Esophagus muscularis mucosa (tissue), 4 donors: ENCODE measurements at places on chromosomes 16 and 17. TPM values are rescaled to one million over a fixed set of nuclear protein-coding genes. Genes with fewer than 3 reads are reported as not detected.

CES2 gene
- 24.4 TPM for total RNA-seq

DNA sequence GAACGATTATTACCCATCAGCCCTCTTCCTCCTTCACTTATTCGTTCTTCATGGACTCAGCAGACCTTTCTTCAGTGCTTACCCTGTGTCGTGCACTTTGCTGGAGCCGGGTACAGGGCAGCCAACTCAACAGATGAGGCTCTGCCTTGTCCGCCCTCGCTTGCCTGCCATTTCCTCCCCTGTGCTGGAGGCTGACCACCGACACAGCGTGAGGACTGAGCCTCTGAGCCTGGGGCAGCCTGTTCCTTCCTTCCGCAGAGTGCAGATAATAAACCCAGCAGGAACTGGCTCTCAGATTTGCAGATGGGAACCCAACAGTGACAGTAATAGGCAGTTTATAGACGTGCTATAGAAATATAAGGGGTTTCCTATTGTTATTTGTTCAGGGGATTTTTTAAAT lies 7.0 kb upstream of the SLC39A11 start:
- DNase-seq, result no peak
- no peak overlapping the region for H3K27ac ChIP-seq
- no peak overlapping the region for H3K4me3 ChIP-seq
- H3K4me1 ChIP-seq, result no peaks in the 10 kb centered on the region
- no peaks in the 10 kb centered on the region for H3K27me3 ChIP-seq

DNA sequence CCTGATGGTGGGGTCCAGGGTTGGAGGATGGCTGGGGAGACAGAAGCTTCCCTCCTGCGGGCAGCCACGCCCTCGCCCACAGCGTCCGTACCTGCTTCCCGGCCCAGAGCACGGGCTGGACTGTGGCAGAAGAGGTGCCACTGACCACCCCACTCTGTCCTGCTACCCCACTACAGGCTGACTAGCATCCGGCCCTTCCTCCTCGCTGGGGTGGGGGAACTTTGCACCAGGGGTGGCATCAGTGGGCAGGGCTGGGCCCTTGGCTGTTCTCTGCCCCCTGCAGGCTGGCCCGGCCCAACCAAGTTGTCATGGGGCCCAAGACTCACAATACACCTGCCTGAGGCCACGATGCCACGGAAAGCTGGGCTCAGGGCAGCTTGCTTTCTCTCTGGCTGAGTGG lies 73.0 kb downstream of the KLHDC4 start:
- no peaks in the 10 kb centered on the region for H3K27me3 ChIP-seq
- H3K27ac ChIP-seq, result no peak overlapping the region
- H3K36me3 ChIP-seq, result peaks cover 9% of the 10 kb centered on the region
- no peak overlapping the region for H3K4me3 ChIP-seq
- peaks cover 7% of the 10 kb centered on the region for H3K4me1 ChIP-seq

DNA sequence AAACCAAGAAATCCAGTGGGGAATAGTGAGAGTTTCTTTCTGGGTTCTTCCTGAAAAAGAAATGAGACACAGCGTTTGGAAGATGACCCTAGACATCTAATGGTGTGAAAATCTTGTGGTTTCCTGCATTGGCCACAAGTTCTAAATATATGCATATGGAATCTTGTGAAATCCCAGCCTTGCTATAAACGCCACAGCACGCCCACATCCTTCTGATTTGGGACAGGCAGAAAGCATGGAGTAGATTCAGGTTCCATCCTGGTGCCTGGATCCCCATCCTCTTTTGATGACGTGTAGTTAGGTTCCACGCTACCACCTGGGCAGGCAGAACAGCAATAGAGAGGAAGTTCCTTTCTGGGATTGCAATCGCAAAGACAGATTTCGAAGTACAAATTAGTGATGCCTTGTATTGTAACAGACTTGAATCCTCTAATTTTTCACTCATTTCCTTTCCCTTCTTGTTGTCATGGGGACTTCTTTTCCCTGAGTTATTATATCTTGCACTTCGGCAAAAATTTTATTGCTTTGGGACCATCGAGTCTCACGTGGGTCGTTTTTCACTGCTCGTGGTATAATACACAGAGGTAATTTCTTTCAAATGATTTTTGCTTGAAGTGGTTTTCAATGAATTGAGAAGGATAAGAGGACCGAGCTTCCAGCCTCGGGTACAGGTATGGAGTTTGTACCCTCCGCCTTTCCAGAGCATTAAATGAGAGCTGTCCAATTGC lies 37.6 kb downstream of the HS3ST4 start:
- H3K4me1 ChIP-seq, result no peaks in the 10 kb centered on the region
- H3K4me3 ChIP-seq, result no peak overlapping the region
- no peaks in the 10 kb centered on the region for H3K36me3 ChIP-seq

DNA sequence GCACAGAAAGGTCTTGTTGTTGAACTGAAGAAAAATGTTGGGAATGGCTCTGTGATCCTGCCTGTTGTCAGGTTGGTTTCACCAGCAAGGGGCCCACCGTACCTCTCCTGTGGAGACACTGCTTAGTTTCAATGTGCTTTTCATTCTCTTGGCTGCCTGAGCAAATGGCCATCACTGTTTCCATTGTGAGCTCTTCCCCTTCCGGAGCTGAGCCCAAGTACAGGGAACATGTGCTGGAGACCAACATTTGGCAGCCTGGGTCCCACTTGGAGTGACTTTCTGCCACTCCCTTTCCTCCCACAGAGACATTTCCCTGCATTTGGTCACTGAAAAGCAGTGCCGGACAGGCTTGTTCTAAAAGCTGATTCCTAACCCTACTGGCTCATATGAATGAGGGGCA lies 23.1 kb downstream of the GABARAPL2 start:
- DNase-seq, result no peak
- H3K27me3 ChIP-seq, result no peaks in the 10 kb centered on the region
- H3K4me3 ChIP-seq, result no peak overlapping the region
- peaks cover 14% of the 10 kb centered on the region for H3K36me3 ChIP-seq

DNA sequence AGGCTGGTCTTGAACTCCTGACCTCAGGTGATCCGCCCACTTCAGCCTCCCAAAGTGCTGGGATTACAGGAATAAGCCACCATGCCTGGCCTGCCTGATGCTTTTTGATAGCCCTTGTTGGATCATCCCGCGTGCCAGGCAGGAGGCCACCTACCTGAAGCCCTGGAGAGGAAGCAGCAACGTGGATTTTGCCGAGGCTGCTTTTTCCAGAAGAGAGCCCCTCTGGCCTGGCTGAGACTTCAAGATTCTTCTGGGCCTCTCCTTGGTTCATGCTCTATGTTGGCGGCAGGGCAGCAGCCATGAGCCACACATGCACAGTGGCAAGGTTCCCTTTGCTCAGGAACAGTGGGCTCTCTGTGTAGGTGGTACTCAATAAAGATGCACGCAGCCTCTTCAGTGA lies 11.5 kb downstream of the KATNB1 start:
- no peaks in the 10 kb centered on the region for H3K4me1 ChIP-seq
- no peaks in the 10 kb centered on the region for H3K27me3 ChIP-seq
- H3K27ac ChIP-seq, result no peak overlapping the region

DNA sequence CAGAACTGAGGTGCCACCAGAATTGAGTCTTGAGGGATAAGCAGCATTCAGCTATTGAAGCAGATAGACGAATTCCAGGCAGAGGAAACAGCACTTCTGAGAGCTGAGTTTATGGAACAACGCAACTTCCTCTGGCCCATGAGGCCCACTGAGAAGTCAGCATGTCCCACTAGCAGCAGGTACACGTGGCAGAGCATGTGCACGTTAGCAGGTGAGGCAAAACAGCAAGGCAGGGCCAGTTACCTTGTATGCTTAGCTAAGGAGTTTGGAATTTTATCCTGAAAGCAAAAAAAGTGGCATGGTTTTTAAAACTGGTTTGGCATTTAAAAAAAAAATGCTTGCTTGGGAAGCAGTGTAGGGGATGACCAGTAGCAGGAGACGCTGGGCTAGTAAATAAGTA lies 305.6 kb downstream of the CPPED1 start:
- H3K4me3 ChIP-seq, result no peak overlapping the region
- H3K27me3 ChIP-seq, result no peaks in the 10 kb centered on the region
- no peaks in the 10 kb centered on the region for H3K36me3 ChIP-seq
- H3K27ac ChIP-seq, result no peak overlapping the region
- no peak for DNase-seq

DNA sequence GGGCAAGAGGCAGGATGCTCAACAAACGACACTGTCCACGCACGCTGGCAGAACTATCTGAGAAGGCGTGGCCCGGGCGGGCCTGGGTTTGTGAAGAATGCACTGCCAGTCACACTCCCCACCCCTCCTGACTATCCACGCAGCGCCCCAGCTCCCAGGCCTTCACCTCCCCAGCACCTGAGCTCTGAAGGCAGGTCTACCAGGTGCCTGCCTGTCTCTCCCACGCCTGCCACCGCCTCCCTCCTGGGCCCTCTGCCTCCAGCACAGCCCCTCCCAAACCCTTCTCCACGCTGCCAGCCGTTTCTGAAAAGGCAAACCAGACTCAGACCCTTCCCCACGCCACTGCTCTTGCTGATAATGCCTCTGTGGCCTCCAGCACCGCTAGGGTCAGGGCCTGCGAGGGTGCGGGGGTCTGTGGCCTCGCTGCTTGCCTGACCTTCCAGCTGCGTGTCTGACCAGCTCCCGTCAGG lies 11.6 kb downstream of the MYBBP1A start:
- no peaks in the 10 kb centered on the region for H3K27me3 ChIP-seq
- peaks cover 23% of the 10 kb centered on the region for H3K4me1 ChIP-seq
- no peak overlapping the region for H3K27ac ChIP-seq
- no peak for DNase-seq

- H3K4me3 ChIP-seq, result no peak overlapping the region
- no peaks in the 10 kb centered on the region for H3K4me1 ChIP-seq
- H3K27me3 ChIP-seq, result no peaks in the 10 kb centered on the region
- no peak for DNase-seq
- H3K36me3 ChIP-seq, result no peaks in the 10 kb centered on the region
- H3K27ac ChIP-seq, result no peak overlapping the region
These were observed 19.9 kb downstream of the CES1 start for GRCh38 chr16:55812951-55813350.

- H3K4me3 ChIP-seq, result no peak overlapping the region
- H3K27ac ChIP-seq, result no peak overlapping the region
- peaks cover 11% of the 10 kb centered on the region for H3K4me1 ChIP-seq
- no peaks in the 10 kb centered on the region for H3K36me3 ChIP-seq
These were observed 79.1 kb upstream of the SDK2 start for GRCh38 chr17:73723317-73723716.
